Eye (tissue), 1 donor: ENCODE measurements at places on chromosomes 1 and 21.
A peak's percentile ranks its signal among the peaks of the same experiment; 100 is the strongest.

GRCh38 chr1:235863699-235864093 is 3.0 kb downstream of the LYST start:
- no peak for DNase-seq

- DNase-seq, result peak; percentile 76
Measured at GRCh38 chr1:9890224-9890731, 19.8 kb downstream of the CTNNBIP1 start.

DNA sequence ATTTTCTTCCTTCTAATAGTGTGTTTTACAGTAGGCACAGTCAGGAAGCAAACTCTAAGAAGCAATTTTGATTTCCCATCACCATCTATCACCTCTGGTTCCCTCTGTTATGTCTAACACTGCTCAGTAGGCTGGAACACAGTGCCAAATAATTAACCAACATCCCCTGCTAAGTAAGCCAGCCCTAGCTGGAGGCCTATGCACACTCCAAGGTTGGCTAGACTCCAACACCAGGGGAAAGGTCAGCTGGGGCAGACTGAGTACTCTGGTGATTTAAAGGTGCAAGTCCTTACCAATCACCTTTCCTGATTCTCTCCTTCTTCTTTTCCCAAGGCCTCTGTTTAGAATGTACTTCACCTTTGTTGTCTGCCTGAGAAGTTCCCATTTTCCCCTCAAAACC is 46.5 kb upstream of the BEND5 start:
- no peak for DNase-seq

- no peak for DNase-seq
Measured at GRCh38 chr1:2411801-2412394, 466 bp downstream of the PEX10 start.

DNA sequence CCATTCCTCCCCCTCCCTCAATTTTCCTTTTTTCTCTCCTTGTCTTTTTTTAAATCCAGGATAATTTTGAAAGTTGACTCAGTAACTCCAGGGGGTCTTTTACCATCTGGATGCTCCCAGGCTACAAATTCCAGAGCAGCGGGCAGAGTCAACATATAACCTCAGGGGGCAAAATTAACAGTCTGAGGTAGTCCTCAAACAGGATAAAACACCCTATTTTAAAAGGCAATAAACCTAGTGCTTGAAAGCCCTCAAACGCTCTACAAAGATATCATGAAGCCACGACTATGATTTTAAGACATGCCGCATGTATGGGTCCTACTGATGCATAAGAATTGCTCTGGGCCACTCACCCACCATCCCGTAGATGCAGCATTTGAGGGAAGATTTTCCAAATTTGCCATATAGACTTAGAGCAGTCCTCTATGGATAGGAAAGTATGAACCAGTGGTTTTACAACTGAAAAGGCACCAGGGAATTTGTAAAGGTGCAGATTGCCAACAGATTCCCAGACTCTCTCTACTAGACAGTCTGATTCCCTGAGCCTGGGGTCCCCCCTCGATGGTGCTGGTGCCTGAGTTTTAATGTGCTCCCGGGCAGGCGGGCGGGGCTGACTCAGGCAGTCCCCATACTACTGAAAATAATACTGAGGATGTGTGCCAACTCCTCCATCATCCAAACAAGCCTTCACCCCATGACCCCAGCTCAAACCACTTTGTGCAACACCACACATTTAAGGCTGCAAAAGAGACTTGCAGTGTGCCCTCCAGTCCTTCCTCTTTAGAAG is 37.2 kb downstream of the PTPN14 start:
- peak; percentile 11 for DNase-seq

- no peak for DNase-seq
Measured at GRCh38 chr1:235643837-235644692, 5.5 kb downstream of the GNG4 start.

GRCh38 chr1:10818262-10819197 is 22.1 kb upstream of the CASZ1 start:
- no peak for DNase-seq

DNA sequence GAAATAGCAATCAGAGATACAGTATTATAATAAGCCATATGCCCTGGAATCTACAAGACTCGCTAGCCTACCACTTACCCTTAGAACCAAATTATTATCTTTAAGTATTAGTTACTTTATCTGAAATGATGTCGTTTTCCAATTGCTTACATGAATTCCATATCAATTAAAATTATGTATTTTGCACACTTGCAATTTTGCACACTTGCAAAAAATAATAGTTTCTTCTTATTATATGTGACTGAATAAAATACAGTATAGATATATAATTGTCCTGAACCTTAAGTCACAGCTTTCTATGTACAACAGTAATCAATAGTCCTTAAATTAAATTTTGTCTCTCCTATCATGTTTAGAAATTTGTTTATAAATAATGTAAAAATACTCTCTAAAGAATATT is 2095.1 kb downstream of the NCAM2 start:
- no peak for DNase-seq

DNA sequence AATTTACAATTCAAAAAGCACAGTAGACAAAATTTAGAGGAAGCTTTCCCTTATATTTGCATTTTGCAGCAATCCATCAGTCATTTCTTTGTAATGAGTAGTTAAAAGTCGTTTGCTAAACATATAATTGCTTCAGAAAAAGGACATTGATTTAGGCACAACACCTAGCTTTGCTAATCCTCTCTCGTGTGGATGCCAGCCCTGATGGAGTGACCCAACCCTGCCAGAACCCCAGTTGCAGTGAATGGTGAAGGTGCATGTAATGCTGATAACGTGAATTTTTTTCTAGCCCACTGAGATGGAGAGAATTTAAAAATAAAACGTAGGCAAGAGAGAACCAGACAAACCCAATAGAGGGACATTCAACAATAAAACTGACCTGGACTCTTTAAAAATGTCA is 263.4 kb downstream of the GRIK1 start:
- DNase-seq, result no peak

GRCh38 chr1:9382643-9383491 is 90.2 kb downstream of the SPSB1 start:
- no peak for DNase-seq

DNA sequence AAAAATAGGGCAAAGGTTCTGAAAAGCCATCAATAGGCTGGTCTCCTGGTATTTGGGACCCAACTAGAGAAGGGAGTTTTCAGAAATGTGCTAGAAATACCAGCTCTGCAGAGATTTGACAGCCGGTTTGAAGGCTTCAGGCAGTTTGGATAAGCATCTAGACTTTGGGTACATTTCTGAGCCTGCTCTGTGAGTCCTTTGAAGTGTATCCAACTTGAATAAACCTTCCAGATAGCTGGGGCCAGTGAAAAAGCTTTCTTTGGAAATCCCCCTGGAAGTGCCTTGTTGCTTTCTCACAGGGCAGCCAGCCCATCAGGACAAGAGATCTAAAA is 6.4 kb upstream of the PEF1 start:
- DNase-seq, result no peak

- DNase-seq, result no peak
Measured at GRCh38 chr1:20992322-20993056, 184.2 kb downstream of the EIF4G3 start.

- DNase-seq, result no peak
Measured at GRCh38 chr1:37808369-37809319, 636 bp upstream of the YRDC start.

DNA sequence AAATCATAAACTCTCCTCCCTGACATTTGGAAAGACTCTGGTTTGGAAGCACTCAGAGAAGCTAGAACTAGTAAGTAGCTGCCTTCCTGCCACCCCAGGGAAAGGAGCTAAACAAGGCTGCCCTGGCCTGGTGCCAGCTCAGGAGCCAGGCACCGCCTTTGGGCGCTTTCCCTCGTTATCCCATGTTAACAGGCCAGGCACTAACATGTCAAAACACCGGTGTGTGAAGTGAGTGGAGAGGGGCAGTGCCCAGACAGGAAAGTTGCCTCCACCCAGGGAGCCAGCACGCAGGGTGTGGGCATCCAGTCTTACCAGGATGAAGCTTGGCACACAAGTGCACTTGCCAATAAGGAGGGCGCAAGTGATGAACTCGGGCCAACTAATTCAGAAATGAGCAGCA is 346.8 kb downstream of the RRAGC start:
- DNase-seq, result no peak

DNA sequence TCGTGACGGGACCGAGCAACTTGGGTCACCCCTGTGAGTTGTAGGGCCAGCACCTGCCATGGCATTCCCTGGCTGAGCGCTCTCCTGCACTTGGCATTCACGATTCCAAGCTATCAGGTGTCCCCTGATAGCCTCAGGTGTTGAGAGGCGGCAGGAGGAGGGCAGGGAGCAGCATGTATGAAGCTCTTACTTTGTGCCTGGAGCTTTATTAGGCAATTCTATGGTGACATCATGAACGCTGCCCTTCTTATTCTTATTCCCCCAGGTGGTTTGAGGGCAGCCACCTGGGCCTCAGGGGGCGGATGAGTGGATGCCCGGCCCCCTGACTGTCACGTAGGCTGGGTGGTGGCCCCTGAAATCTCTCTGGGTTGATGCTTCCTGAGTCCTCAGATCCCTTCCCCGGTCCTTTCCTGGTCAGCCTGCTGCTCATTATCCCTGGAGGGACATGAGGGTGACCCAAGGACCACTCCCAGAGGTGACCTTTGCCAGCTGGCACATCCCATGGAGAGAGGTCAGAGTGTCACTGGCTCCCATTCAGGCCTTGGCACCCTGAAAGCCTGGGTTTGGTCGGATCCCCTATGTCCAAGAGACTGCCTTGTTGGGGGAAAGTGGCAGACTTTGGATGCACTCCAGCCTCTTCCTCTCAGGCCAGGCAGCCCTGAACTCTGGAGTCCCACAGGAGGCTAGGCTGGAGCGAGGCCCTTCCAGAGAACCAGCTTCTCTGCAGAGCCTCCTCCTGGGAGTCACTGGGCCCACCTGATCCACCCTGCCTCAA is 51.9 kb downstream of the SPSB1 start:
- no peak for DNase-seq

DNA sequence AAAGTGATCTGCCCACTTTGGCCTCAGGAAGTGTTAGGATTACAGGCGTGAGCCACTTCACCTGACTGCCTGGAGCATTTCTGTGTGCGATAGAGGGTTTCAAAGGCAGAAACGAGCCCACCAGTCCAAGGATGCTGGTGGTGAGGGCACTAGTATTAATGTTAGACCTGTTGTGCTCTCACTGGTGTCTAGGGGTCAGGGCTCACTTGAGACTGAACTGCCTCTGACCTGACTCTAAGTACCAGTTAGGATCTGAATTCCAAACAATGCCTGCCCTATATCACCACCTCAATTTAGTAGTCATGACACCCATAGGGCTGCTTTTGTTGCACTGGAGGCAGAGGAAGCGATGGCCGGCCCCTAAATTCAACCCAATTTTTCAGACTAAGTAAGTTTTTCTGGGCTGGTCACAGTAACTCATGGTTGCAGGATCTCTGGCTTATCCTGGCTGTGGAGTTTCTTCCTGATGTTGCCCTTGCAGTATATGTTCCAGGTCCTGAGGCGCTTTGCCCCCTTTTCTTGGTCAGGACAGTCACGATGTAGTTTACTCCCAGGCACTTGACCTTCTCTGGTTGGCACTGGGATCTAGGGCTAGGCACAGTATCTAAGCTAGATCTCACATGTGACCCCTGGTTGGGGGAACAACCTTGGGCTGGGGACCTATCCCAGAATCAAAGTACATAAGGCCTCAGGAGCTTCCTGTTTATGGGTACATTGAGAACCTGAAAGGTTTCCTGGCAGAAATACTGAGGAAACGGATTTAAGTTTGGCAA is 4.5 kb downstream of the CCDC17 start:
- no peak for DNase-seq

- no peak for DNase-seq
Measured at GRCh38 chr1:22912311-22912710, 60.4 kb downstream of the LACTBL1 start.

- DNase-seq, result no peak
Measured at GRCh38 chr21:45811136-45811535, 167.6 kb downstream of the PCBP3 start.

GRCh38 chr1:78843546-78843945 is 163.0 kb downstream of the ADGRL4 start:
- no peak for DNase-seq

GRCh38 chr1:28896609-28896986 is 17.8 kb upstream of the EPB41 start:
- no peak for DNase-seq

GRCh38 chr1:213273546-213273945 is 222.5 kb downstream of the RPS6KC1 start:
- no peak for DNase-seq

DNA sequence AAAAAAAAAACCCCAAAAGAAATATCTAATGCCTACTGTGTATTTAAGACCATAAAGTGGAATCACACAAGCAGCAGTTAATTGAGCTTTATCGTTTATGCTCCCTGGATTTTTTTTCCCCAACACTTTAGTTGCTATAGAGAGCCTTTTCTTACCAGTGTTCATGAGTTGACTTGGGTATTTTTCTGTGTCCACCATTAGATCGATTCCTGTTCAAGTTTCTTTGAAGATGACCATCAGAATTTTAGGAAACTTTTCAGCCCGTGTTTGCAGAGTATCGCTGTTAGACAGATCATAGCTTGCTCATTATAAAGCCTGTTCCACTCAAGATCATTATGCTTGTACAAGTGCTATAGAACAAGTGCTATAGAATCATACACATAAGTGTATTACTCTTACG is 1.5 kb downstream of the RALGPS2 start:
- DNase-seq, result no peak

- no peak for DNase-seq
Measured at GRCh38 chr1:182974506-182975191, 21.7 kb upstream of the SHCBP1L start.

DNA sequence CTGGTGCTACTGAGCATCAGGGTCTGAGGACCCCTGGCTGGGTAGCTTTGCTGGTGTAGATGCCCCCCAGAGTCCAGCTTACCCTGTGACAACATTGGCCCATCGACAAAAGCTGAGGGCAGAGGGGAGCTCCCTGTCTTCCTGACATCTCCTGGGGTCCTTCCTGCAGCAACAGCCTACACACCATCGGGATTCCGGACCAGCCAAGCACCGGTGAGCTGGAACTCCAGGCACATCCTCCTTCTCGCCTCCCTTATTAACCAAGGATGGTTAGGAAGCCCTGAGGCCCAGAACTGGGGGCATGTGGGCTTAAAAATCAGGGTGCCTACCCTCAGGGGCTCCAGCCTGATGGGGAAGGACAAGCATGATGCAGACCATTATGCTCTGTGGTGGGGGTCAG is 658.0 kb downstream of the PTPRU start:
- no peak for DNase-seq

GRCh38 chr1:240701412-240701811 is 89.5 kb upstream of the GREM2 start:
- DNase-seq, result no peak

DNA sequence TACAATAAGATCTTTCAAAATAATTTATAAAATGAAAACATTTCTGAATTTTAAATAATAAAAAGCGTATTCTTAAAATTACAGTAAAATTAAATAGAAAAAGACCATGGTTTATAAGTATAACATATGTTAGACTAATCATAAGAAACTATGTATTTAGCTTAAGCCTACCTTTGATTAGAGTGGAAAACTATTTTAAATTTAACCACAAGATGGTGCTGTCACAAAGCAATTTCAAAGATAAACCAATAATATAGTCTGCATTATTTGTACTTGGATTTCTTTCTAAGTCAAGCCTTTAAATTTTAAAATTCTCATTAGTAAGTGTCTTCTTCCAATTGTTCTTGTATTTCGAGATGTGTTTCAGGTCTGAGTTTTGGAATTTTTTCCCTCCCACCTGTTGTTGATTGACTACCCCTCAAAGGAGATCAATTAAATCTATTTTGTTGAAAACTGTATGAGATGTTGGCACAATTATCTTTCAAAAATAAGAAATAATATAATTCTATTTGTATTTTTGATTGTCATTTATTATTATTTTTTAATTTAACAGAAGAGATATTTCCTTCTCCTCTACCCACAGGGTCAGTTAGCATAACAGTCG is 459.8 kb downstream of the KCNT2 start:
- peak; percentile 71 for DNase-seq
